PC-9 (cell line): ENCODE measurements at places on chromosomes 6 and 20. TPM values are rescaled to one million over a fixed set of nuclear protein-coding genes. Genes with fewer than 3 reads are reported as not detected.

The SLC44A4 gene
- total RNA-seq = 44.4 and 44.9 TPM in 2 replicates

The C2 gene
- total RNA-seq = 0.96 and 2.4 TPM in 2 replicates

The GABRR1 gene
- total RNA-seq = not detected in 2 replicates

The AIF1 gene
- not detected in 2 replicates for total RNA-seq

The GPSM3 gene
- 8.6 and 10.4 TPM in 2 replicates for total RNA-seq

The WFDC6 gene
- not detected in 2 replicates for total RNA-seq

The ESR1 gene
- total RNA-seq = 1.5 TPM in 2 replicates

The TEAD3 gene
- total RNA-seq = 33.1 and 40.1 TPM in 2 replicates

The MUC21 gene
- total RNA-seq = 0.13 TPM in 1 of 2 replicates, not detected in the other

The KIF25 gene
- total RNA-seq = not detected in 2 replicates

The MSH5 gene
- 50.0 and 68.8 TPM in 2 replicates for total RNA-seq

The ZHX3 gene
- total RNA-seq = 21.5 and 23.3 TPM in 2 replicates

The PI16 gene
- total RNA-seq = 0.83 and 1.9 TPM in 2 replicates

The MOCS3 gene
- 4.8 and 5.5 TPM in 2 replicates for total RNA-seq

The PRPH2 gene
- not detected in 2 replicates for total RNA-seq

The GPX5 gene
- total RNA-seq = not detected in 2 replicates

The PAX1 gene
- total RNA-seq = not detected in 2 replicates

The POLR1C gene
- total RNA-seq = 41.4 and 42.2 TPM in 2 replicates

The GNMT gene
- 0.57 TPM in 1 of 2 replicates, not detected in the other for total RNA-seq

The PTCRA gene
- total RNA-seq = not detected in 2 replicates

The CYP21A2 gene
- total RNA-seq = 0.33 TPM in 1 of 2 replicates, not detected in the other

The PPDPF gene
- total RNA-seq = 243 and 253 TPM in 2 replicates

The PAK5 gene
- not detected in 2 replicates for total RNA-seq

The CST2 gene
- not detected in 2 replicates for total RNA-seq

The SNHG17 gene
- total RNA-seq = 41.5 and 58.9 TPM in 2 replicates

The PKHD1 gene
- total RNA-seq = not detected in 2 replicates

The COX4I2 gene
- total RNA-seq = not detected in 2 replicates

The BPIFB4 gene
- not detected in 2 replicates for total RNA-seq

The SLC22A23 gene
- 13.5 and 16.3 TPM in 2 replicates for total RNA-seq

The CRISP2 gene
- not detected in 2 replicates for total RNA-seq
